ENCODE measurements at places on chromosomes 3 and 15.

GRCh38 chr3:197753263-197753662 is 3.6 kb downstream of the FYTTD1 start:
- DNase-seq = no peak

GRCh38 chr3:162641907-162642306 is 1145.3 kb downstream of the OTOL1 start:
- DNase-seq = no peak

DNA sequence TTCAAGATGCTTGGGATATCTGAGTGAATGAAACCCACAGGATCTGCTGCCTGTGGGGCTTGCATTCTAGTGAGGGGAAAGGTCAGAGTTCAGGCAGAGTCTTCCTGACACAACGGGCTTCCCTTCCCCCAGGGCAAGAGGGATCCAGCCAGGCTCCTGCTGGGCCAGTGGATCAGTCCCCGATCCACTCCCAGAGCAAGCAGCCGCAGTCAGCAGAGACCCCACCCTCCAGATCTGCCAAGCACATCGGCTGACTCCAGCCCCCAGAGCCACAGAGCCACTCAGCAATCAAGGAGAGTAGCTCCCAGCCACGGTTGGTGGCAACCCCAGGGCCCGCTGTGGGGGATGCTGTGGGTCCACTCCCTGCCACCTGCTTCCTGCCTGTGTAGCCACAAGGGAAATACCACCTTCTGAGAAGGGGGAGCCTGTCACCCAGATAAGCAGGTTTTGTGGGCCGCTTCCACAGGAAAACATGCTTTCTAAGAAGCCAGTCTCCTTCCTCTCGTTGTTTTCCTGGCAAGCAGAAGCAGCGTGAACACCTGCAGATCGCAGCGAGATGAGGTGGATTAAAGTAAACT is 44.9 kb downstream of the CPN2 start:
- peak; percentile 73 for DNase-seq

DNA sequence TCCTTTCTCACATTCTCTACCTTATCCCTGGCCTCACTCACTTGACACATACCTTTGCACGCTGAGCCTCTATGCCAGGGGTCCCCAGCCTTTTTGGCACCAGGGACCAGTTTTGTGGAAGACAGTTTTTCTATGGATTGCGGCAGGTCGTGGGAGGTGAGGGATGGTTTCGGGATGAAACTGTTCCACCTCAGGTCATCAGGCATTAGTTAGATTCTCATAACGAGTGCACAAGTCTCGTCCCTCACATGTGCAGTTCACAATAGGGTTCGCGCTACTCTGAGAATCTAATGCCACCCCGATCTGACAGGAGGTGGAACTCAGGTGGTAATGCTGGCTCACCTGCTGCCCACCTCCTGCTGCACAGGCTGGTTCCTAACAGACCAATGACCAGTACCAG is 112.5 kb upstream of the EIF1B start:
- no peak for DNase-seq

DNA sequence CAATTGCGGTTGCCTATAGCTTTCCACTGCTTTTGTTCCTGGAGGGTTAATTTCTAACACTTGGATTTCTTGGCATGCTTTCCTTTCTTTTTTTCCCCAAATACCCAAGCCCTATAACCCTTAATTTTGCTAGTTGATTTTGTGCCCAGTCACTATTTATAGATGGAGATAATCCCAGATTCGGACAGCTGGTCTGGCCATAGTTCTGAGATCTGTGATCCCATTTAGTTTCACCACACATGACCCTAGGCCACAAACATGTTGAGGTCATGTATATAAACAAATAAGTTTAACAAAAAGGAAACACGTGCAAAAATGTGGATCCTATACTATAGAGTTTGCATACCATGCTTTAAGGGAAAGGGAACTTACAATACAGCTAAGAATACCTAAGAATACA is 111.4 kb downstream of the ZMAT3 start:
- DNase-seq = no peak

GRCh38 chr3:114649331-114649730 is 355.5 kb downstream of the TIGIT start:
- no peak for DNase-seq

DNA sequence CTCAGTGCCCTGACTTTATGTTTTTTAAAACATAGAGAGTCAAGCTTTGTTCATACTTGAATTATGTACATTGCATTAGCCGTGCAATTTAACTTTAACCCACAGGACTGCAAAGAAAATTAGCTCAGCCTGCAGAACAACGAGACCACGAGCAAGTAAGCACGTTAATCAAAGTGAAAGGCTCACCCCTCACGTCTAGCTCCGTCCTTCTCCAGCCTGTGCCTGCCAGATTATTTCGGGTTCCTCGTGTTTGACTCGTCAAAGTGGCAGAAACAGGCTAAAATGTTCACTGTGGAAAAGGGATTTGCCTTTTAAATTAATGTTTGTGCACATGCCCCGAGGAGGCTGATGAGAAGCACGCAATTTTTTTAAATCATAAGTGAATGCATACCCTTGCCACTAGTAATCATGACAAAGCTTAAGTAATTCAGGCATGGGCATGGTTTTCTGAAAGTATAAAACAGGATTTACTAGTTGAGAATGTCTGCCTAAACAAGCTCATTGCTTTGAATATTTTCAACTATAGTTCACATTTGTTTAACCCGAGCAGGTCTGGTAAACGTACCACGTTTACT is 15.3 kb downstream of the ZBTB38 start:
- no peak for DNase-seq

- no peak for DNase-seq
These were observed 162.9 kb downstream of the TIGIT start for GRCh38 chr3:114456742-114457141.

GRCh38 chr3:111690242-111690641 is 95.1 kb upstream of the ZBED2 start:
- no peak for DNase-seq

DNA sequence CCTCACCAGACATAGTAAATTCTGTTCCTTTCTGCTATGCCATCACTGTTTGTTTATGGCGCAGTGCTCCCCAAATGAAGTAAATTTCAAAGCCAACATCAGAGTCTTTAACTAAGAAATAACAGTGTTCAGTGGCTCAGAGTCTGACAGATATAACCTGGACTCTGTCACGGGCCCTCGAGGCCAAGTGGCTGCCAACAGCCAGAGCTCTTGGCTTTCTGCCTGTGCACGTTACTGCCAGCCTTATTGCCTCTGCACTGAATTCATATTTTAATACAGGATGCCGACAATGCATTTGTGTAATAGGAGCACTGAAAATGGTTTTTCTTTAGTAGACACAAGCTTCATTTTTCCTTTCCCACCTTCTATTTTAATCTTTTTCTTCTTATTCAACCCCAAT is 219.9 kb downstream of the NLGN1 start:
- no peak for DNase-seq

GRCh38 chr3:28863186-28863585 is 417.7 kb upstream of the RBMS3 start:
- no peak for DNase-seq

GRCh38 chr3:169755488-169755887 is 9.4 kb downstream of the TERC start:
- DNase-seq = no peak

DNA sequence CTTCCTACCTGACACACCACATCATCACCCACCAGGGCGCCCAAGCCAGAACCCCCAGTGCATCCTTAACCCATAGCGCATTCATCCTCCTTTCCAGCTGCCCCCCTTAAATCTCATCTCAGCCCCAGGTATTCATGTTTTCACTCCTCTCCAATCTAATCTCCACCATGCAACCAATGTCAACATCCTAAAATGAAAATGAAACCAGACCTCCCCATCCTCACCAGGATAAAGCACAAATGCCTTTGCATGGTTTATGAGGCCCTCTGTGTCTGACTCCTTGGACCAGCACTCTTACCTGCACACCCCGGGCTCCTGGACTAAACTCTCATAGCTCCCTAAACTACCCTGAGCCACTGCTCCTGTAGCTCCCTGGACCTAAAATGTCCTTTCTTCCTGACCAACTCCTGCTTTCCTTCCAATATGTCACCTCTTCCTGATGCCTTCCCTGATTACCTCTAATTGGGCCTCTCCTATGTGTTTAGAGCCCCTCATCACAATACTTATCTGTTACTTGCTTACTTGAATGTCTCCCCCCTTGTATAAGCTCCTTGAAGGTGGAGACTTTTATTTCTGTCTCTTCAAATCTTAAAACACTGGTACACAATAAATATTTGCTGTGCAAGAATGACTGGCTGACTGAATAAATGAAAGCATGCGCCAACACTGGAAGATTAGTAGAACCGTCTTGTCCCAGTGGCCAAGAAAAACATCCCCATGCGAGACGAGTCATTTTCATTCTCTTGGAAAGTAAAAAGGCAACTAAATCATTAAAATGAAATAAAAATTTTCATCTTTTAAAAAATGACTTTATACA is 142.5 kb downstream of the XXYLT1 start:
- no peak for DNase-seq

DNA sequence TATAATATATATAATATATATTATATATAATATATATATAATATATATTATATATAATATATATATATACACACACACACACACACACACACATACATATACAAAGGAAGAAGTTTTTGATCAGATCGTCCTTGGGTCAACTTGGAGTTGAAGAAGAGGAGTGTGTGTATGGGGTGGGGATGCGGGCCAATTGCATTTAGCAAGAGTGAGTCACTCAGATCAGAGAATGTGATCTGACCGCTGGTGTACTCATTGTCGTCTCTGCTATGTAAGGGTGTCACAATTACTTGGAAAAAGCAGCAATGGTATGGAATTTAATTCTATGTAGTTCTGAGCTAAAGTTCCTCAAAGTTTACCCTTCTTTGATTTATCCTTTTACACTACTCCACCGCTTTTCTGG is 4.6 kb upstream of the VGLL3 start:
- DNase-seq = no peak

DNA sequence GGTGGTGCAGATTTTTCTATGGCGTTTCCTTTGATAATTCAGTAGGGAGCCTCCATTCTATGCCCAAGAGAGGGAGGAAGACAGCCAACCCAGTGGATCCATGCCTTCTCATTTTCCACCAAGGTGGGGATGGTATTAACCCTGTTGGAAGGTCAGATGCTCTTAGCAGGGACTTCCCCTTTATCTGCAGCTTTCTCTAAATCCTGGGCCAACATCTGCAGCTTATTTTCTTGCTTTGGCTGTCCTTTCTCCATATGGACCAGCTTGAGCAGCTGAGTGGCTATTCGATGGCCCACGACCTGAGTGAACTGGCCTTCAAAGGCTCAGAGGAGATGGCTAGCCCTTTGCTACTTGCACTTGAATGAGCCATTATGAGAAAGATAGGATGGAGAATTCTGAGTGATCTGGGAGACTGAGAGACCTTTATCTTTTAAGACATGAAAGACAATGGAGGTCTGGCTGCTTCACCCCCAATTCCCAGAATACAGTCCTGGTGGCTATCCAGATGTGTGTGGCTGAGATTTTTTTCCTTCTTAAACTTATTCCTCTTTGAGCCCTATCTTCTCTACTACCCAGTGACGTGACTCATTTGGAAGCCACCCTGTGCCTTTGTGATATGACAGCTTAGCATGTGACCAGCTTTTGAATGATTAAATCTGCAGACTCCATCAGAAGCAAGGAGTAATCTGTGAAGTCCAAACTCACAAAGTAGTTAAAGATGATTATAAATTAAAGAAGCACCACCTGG is 39.6 kb upstream of the TRAK1 start:
- DNase-seq = no peak

DNA sequence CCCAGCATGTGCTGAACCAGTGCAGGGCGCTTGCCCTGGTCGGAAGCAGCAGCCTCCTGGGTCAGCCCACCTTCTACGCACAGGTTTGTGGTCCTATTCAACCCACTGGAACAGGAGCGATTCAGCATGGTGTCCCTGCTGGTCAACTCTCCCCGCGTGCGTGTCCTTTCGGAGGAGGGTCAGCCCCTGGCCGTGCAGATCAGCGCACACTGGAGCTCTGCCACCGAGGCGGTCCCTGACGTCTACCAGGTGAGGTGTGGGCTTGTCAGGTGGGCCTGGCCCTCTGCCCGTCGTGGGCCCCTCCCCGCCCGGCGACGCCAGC is 8.2 kb downstream of the MAN2A2 start:
- no peak for DNase-seq

GRCh38 chr3:157369727-157370421 is 66.8 kb upstream of the PTX3 start:
- DNase-seq = no peak

- DNase-seq = no peak
These were observed 172.8 kb downstream of the KCNMB2 start for GRCh38 chr3:178709051-178709450.

- no peak for DNase-seq
These were observed 9.2 kb downstream of the PTX3 start for GRCh38 chr3:157445857-157446256.

- peak; percentile 85 for DNase-seq
These were observed 626 bp downstream of the SEC62 start for GRCh38 chr3:169966951-169967915.

Data from posterior vena cava (tissue), 2 donors.